ENCODE measurements at places on chromosomes 3 and 15.

DNA sequence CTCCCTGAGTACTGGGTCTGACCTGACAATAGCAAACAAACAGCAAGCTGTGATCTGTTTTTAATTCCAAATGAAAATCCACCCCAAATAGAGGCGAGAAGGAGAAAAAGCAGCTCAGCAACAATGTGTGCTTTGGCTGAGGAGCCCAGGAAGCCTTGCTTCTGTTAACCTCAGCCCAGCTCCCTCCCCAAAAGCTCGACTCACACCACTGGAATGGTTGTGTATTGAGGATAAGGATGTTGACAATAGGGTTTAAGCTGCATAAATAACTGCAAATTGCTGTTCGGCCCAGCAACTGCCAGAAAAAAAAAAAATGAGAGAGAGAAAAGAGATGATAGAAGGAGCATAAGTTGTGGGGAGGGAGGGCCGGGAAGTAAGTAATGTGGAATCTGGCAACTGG is 104.0 kb upstream of the TBC1D5 start:
- DNase-seq, result no peak

- DNase-seq, result no peak
These were observed 185.0 kb upstream of the PRICKLE2 start for GRCh38 chr3:64410226-64410625.

GRCh38 chr3:123586968-123587367 is 2.1 kb upstream of the HACD2 start:
- DNase-seq, result no peak

- no peak for DNase-seq
These were observed 8.4 kb upstream of the CD47 start for GRCh38 chr3:108099244-108099643.

DNA sequence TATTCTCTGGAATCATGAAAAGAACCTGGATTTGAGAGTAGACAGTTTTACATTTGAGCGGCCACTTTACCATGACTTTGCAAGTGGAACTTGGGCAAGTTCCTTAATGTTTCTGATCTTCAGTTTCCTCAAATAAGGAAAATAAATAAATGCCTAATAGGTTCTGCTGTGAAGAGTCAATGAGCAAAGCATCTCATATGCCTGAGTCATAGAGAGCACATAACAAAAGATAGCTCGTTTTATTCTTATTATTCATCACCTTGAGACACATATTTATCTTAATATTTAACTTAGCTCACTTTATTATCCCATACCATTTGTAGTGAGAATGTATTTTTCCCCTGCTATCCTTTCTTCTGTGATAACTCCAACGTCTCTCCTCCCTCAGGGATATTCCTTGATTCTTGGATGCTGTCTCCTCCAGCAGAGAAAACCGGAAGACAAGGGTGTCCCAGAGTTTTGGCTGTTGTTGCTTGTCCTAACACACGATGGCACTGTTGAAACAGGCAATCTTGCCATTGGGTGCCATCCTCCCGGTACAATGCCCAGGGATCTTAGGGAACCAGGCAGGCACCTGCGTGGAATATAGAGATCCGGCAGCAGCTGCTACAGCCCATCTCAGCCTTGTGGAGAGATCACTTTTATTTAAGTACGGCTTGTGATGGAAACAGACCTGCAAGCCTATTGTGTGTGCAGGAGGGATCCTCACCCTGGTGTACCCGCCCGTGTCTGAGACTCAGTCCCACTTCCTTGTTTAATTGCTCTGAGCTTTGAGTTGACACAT is 33.3 kb upstream of the VPS33B start:
- DNase-seq, result no peak

- DNase-seq, result no peak
These were observed 252.7 kb downstream of the TJP1 start for GRCh38 chr15:29569533-29570092.

GRCh38 chr3:195238586-195239118 is 32.3 kb downstream of the XXYLT1 start:
- no peak for DNase-seq

GRCh38 chr15:66253418-66254088 is at the start of gene MEGF11:
Gene MEGF11, minus strand, starts transcription at chr15:66253750. Its CDS starts 125,347 bp downstream, at chr15:66128403.
- no peak for DNase-seq

DNA sequence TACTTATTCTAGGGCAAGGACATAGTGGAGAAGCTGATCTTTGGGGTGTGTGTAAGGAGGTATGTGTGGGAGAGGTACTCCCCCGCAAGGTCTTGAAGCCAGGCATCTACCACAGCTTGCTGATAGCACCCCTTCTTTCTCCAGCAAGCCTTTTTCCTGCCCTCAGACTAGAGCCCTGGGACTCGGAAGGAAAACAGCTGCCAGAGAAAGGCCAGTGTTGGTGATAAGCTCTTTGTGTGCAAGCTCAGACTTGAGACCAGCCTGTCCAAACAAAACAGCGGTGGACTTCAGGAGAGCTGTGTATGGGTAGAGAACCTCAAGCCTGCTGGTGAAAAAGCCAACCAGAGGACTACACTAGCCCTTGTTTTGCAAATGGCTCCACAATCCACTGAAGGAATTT is 1028.6 kb downstream of the MCTP2 start:
- DNase-seq, result no peak

DNA sequence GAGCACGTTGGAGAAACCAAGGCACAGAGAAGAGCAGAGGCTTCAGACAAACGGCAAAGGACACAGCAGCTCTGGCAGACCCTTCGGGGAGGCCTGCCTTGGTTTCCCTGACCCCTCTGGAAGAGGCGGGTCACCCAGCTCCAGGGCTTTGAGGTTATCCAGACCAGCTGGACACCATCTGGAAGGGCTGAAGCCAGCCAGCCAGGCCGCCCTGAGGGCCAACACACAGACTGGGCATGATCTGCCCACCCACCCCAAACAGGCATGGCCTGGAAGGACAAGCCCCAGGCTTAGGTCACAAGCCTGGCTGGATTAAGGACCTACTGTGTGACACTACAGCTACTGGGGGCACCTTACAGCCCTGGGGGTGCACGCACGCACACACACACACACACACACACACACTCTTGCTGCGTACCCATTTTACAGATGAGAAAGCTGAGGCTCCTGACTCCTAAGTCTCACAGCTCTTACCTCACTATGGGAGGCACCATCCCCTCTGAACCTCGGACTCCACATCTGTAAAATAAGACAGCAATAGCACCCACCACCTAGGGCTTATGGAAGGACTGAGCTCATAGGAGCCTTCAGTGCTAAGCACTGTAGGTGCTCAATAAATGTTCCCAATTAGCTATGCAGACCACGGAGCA is 10.8 kb downstream of the PLXND1 start:
- no peak for DNase-seq

GRCh38 chr15:76996526-76997401 is 1.8 kb downstream of the PSTPIP1 start:
- DNase-seq, result no peak

DNA sequence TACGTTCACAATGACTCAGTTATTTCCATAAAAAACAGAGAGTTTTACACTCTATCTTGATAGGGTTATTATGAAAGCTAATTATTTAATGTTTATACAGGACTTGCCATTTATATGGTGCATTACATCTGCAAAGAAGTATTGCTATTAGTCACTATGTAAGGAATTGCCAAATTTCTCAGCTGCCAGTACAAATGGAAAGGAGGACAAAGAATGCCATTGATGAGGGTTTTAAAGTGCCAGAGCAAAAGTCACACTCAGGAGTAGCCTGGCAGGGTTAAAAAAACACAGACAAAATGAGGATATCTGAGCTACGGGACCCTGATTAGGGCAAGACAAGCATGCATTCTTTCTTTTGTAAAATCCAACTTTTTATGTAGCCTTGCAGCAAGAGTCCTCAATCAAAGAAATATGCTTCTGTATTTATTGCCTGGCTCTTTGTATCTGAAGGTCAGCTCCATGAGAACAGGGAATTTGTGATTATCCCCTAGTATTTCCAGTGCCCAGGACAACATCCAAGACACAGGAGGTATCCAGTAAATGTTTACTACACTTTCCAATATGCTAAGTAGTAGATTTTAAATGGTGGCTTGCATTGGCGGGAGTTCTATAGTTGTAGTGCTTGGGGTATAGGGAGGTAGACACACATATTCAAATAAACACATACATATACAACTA is 1013.6 kb downstream of the ROBO1 start:
- no peak for DNase-seq

DNA sequence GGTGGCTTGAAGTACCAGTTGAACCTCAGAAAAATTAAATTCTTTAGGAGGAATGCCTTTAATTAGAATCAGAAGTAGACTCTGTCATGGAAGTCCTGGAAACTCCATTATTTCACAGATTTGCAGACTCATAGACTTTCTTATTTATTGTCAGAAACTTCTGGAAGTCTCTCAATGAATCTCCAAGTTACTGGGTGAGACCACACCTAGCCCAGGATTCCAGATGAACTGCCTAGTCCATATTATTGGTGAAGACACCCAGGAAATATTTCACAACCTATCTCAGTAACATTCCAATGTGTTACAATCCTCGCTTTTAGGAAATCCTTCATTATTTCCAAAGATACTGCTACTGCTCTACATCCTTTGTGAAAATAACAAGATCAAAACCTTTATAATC is 6.5 kb upstream of the THBS1 start:
- no peak for DNase-seq

DNA sequence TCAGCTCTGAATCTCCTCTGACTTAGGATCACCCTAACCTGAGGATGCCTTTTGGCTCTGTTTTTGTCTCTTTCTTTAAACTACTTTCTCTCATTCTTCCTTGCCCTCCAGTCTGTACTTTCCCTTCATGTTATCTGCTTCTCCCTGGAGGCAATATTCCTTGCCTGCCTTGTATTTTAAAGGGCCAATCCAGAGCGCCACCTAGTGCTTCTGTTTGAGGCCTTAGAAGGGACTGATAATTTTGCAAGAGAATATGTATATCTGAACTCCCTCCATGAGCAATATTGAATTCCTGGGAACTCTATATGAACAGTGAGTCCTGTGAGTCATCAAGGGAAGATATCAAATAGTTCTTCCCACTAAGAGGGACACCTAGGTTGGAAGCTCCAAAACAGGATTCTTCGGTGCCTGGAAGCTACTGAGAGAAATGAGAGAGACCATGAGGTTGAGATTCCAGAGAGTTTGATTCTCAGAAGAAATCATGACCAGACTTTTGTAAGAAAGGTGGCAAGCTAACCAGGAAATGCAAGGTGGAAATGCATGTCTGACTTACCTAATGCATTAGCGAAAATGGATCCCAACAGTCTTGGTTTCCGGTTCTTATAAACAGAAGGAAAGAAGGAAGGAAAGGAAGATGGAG is 203.8 kb upstream of the CD96 start:
- no peak for DNase-seq

DNA sequence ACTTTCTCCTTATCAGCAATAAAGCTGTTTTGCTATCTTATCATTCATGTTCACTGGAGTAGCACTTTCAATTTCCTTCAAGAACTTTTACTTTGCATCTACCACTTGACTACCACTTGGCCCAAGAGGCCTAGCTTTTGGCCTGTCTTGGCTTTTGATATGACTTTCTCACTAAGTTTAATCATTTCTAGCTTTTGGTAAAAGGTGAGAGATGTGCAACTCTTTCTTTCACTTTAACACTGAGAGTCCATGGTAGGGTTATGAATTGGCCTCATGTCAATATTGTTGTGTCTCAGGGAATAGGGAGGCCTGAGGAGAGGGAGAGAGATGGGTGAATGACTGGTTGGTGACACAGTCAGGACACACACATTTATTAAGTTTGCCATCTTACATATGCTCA is 31.0 kb upstream of the FAM3D start:
- no peak for DNase-seq

DNA sequence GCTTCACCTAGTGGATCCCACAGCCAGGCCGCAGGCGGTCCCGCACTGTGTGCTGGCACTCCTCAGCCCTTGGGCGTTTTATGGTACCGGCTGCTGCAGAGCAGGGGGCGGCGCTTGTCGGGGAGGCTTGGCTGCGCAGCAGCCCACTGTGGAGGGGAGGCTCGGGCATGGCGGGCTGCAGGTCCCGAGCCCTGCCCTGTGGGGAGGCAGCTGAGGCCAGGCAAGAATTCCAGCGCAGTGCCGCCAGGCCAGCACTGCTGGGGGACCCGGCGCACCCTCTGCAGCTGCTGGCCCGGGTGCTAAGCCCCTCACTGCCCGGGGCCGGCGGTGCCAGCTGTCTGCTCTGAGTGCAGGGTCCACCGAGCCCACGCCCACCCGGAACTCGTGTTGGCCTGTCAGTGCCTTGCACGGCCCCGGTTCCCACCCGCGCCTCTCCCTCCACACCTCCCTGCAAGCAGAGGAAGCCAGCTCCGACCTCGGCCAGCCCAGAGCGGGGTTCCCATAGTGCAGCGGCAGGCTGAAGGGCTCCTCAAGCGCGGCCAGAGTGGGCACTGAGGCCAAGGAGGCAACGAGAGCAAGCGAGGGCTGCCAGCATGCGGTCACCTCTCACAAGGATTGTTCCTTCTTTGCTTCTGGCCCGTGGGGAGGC is 435.0 kb upstream of the ATP10A start:
- no peak for DNase-seq

- DNase-seq, result no peak
These were observed 66.6 kb downstream of the KCNMB2 start for GRCh38 chr3:178602856-178603255.

GRCh38 chr3:149095487-149095886 is 9.2 kb upstream of the HLTF start:
- no peak for DNase-seq

DNA sequence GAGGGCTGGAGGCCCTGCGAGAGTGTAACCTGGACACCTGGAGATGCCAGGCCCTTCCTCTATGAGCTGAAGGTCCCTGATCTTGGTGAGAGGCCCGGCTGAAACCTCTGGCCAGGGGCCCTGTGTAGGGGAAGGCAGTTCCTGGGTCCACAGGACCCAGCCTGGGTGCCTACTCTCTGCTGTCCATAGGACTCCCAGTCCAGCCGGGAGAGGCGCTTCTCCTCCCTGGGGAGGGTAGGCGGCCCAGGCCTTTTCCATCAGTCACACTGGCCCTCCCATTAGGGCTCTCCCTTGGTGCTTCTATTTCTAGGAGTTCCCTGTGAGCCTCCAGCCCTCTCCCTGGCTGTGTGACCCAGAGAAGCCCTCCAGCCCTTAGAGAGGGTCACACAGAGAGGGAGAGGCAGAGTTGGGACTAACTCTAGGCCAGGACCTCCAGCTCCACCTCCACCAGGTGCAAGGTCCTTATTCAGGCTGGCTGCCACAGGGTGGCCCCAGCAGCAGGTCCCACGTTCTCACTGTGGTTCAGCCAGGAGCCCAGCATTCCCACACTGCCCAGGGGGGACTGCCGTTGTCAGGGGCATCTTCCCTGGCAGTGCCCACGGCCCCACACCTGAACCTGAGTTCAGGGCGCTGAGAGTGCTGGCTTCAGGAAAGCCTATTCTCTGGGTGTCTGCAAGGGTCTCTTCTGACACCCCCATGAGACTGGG is 146.8 kb downstream of the SMAD6 start:
- DNase-seq, result no peak

DNA sequence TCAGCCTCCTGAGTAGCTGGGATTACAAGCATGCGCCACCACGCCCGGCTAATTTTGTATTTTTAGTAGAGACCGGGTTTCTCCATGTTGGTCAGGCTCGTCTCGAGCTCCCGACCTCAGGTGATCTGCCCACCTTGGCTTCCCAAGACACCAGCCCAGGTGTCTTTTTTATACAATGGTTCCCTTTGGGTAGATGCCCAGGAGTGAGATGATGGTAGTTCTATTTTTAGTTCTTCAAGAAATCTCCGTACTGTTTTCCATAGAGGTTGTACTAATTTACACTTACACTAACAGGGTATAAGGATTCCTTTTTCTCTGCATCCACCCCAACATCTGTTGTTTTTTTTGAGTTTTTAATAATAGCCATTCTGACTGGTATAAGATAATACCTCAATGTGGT is 94.3 kb downstream of the IGF2BP2 start:
- no peak for DNase-seq
